ENCODE measurements at places on chromosomes 5 and 9.

- DNase-seq, result no peak
Measured at GRCh38 chr9:16138561-16139491, 586.0 kb downstream of the CCDC171 start.

DNA sequence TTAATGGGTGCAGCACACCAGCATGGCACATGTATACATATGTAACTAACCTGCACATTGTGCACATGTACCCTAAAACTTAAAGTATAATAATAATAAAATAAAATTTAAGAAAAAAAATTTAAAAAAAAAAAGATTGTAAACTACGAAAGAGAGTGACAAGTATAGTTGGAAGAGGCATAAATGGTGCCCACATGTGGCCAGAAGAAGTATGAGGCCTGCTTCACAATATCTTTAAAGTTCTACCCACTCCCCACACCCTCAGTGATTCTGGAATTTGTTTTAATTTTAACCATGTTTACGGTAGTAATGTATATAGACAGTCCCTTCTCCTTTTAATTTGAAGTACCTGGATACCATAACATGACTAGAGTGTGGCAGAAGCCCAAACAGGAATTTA is 172.7 kb downstream of the CHSY3 start:
- no peak for DNase-seq

DNA sequence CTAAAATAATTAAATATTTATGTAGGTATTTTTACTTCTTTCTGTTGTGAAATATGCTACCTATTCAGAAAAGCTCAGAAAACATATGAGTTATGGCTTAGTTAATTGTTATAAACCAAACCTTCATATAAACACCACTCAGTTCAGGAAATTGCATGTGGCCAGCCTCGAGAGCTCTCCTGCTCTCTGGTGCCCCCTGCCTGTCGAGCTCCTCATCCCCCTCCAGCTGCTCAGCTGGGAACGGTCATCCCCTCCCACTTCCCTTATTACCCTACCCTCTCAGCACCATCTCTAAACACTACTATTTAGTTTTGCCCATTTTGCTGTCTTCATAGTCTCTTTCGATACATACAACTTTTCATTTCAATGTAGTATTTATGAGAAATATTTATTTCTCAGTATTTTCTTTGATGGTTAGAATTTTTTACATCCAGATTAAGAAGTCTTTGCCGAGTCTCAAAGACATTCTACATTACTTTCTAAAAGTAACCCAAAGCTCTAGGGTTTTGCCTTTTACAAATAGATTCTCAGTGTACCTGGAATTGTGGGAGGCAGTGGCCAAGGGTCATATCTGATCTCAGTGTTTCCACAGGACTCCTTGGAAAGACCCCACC is 51.2 kb upstream of the SEMA4D start:
- DNase-seq, result peak; percentile 89

- DNase-seq, result no peak
Measured at GRCh38 chr9:122342323-122343050, 28.3 kb upstream of the PTGS1 start.

DNA sequence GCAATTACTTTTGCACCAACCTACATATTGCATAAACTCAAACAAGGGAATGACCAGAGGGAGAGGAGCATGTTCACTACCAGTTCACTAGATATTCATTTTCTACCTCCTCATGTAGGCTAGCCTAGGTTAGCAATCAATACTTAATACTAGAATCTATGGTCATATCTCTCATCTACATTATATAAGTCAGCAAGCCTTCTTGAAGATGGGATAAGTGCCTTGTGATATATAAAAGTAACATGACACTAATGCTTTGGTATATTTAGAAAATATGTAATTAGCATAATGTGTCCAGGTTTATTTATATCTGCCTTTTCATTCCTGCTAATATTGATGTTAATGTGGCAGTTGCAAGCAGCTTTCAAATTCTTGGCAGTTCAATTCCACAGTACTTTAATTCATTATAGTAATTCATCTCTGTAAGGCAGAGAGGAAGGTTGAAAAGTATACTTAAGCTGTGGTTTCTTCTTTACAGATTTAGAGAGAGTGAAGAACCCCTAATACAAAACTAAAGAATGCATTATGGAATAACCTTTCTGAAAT is 1613.2 kb upstream of the ACO1 start:
- no peak for DNase-seq

GRCh38 chr5:150075806-150076205 is 10.5 kb downstream of the CSF1R start:
- no peak for DNase-seq

DNA sequence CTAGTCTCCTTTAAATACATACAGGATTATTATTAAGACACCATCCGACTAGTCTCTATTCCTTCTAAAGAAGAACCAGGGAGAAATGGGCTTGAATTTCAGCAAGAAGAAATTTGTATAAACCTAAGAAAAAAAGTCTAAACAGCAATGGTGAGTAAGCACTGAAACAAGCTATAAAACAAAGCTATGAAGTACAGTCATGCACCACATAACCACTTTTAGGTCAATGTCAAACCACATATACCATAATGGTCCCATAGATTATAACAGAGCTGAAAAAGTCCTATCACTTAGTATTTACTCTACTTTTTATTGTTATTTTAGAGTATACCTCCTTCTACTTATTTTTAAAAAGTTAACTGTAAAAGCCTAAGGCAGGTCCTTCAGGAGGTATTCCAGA is 102.0 kb upstream of the NFIB start:
- DNase-seq, result no peak

- no peak for DNase-seq
Measured at GRCh38 chr5:139898981-139899380, 103.4 kb downstream of the PSD2 start.

DNA sequence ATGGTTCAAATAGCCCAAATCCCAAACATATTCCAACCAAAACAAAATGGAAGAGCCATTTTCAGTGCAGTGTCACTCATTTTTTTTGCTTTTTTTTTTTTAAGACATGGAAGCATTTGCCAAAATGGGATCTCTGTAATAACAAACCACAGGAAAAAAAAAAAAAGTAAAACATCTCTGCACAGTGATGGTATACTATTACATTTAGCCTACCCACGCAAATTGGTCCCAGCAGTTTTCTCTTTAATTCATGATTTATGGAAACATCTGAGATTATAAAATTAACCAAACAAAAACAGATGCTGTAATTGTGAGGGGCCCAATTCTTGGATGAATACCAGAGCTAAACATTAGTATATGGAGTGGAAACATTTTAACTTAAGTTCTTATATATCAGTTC is 566.6 kb downstream of the ZNF608 start:
- DNase-seq, result no peak

GRCh38 chr9:127977884-127978647 is 2.7 kb downstream of the EEIG1 start:
- no peak for DNase-seq

All from stimulated activated CD4-positive, alpha-beta T cell treated with anti-CD3 and anti-CD28 coated beads, Interleukin-1b, Interleukin-23, amount 100 ng/mL, for 24 hours (primary cell).